Heart left ventricle (tissue), 16 donors: ENCODE measurements at places on chromosomes 6 and 20. TPM values are rescaled to one million over a fixed set of nuclear protein-coding genes. Genes with fewer than 3 reads are reported as not detected.
A peak's percentile ranks its signal among the peaks of the same experiment; 100 is the strongest.

- peaks cover 14% of the 10 kb centered on the region for H3K4me1 ChIP-seq
- H3K27ac ChIP-seq: no peak overlapping the region
- DNase-seq: no peak
- no peaks in the 10 kb centered on the region for H3K27me3 ChIP-seq
- H3K4me3 ChIP-seq: no peak overlapping the region
- H3K36me3 ChIP-seq: no peaks in the 10 kb centered on the region
Measured at GRCh38 chr6:63807056-63807455, 171.5 kb downstream of the PHF3 start.

GRCh38 chr20:30610029-30610693, 647.3 kb upstream of the DEFB115 start:
- H3K4me3 ChIP-seq: no peak overlapping the region
- H3K36me3 ChIP-seq: no peaks in the 10 kb centered on the region
- no peaks in the 10 kb centered on the region for H3K27me3 ChIP-seq

The NSFL1C gene
- total RNA-seq: 64.8 TPM

The GFRAL gene
- total RNA-seq: not detected

- H3K27ac ChIP-seq: no peak overlapping the region
- no peak for DNase-seq
- no peaks in the 10 kb centered on the region for H3K4me1 ChIP-seq
- no peak overlapping the region for H3K4me3 ChIP-seq
- no peaks in the 10 kb centered on the region for H3K36me3 ChIP-seq
Measured at GRCh38 chr6:24339932-24340331, 17.9 kb downstream of the DCDC2 start.

DNA sequence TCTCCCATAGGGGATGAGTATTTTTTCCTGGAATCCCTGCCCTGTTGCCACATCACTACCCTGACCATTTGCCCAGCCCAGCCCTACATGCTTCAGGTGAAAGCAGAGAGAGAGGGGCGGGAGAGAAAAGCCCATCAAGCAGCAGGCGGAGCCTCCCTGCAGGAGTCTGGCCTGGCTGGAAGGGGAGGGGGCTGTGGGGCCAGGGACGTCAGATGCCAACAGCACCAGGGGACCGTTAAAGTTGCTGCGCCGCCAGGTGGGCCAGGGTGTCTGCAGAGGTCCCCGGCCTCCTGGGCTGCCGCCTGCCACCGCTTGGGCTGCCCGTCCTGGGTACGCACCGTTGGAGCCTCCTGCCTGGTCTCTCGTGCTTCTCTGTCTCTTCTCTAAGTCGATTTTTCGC, 757 bp upstream of the R3HDML start:
- no peak overlapping the region for H3K4me3 ChIP-seq
- H3K36me3 ChIP-seq: no peaks in the 10 kb centered on the region
- H3K27me3 ChIP-seq: no peaks in the 10 kb centered on the region
- H3K4me1 ChIP-seq: no peaks in the 10 kb centered on the region
- DNase-seq: no peak

GRCh38 chr20:38806855-38807655, 1.6 kb downstream of the PPP1R16B start:
- peaks cover 2% of the 10 kb centered on the region for H3K4me1 ChIP-seq
- H3K27ac ChIP-seq: peak overlapping the region; percentile 86
- H3K4me3 ChIP-seq: peak overlapping the region; percentile 76
- DNase-seq: no peak
- H3K36me3 ChIP-seq: no peaks in the 10 kb centered on the region

The MRPS18B gene
- 84.2 TPM for total RNA-seq

The HMGCLL1 gene
- total RNA-seq: 0.85 TPM

GRCh38 chr6:148271711-148272439, 70.8 kb upstream of the SASH1 start:
- peak overlapping the region; percentile 53 for H3K27ac ChIP-seq
- peaks cover 5% of the 10 kb centered on the region for H3K27me3 ChIP-seq
- peak overlapping the region; percentile 10 for H3K4me3 ChIP-seq
- no peak for DNase-seq
- no peaks in the 10 kb centered on the region for H3K4me1 ChIP-seq
- no peaks in the 10 kb centered on the region for H3K36me3 ChIP-seq

DNA sequence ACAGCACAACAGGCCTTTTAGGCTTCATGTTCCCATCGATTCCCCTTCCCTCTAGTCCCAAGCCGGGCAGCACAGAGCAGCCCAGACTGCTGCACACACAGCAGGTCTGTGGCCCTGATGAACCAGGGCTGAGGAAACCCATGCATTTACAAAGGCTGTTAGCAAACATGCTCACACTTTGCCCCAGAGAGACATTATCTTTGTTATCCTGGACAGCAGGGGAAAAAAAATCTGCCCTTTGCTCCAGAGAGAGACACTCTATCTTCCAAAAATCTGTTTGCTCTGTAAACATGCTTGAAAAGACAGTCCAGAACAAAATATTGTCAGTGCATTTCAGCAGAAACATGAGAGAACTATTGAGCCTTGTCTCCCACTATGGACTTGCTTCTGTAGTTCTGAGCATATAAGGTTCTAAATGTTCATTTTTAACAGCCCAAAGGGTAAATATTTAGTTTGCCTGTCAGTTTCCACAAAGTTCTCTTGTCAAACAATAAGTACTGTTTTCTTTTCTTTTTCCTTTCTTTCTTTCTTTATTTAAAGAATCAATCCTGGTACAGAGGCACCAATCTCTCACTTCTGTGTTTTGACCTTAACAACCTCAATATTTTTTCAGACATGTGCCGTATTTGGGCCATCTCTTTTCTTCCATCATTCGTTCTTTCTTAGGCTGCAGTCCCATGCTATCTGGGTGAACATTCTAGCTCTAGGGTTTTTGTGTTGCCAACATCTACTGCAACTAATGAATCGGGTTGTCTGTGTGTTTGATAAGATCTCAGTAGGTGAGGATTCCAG, 468.0 kb downstream of the EPM2A start:
- H3K27ac ChIP-seq: no peak overlapping the region
- H3K4me1 ChIP-seq: no peaks in the 10 kb centered on the region
- H3K27me3 ChIP-seq: no peaks in the 10 kb centered on the region
- no peak for DNase-seq
- H3K36me3 ChIP-seq: no peaks in the 10 kb centered on the region

DNA sequence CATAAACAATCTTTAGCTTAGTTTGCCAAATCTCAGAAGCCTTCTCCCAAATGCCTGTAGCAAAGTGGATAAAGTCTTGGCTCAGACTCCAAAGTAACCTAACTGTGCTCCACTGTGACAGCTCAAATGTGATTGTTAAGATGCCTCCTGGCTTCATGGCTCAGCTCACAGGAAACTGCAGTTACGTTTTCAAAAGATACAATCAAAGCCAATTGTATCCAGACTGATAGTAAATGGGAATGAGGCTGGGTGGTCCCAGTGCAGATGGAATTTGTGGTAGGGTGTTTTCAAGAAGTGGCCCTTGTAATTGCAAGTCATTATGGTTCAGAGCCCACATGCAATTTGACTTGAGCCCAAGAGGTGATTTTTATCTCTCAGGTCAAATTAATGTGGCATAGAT, 151.2 kb upstream of the TAB2 start:
- H3K27me3 ChIP-seq: no peaks in the 10 kb centered on the region
- no peak overlapping the region for H3K27ac ChIP-seq
- no peak for DNase-seq
- H3K4me1 ChIP-seq: no peaks in the 10 kb centered on the region

DNA sequence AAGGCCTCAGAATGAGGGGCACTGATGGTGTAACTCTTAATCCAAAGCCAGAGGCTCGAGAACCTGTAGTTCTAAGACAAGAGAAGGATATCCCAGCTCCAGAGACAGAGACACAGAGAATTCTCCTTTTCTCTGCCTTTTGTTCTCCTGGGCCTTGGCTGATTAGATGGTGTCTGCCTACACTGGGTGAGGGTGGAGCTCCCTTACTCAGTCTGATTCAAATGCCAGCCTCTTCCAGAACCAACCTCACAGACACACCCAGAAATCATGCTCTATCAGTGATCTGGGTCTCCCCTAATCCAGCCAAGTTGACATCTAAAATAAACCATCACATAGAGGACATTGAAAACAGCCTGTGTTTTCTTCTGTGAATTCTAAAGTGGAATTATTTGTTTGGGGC, 68.0 kb upstream of the SMIM28 start:
- no peak overlapping the region for H3K27ac ChIP-seq
- no peak overlapping the region for H3K4me3 ChIP-seq
- no peak for DNase-seq
- peaks cover 15% of the 10 kb centered on the region for H3K4me1 ChIP-seq
- H3K36me3 ChIP-seq: no peaks in the 10 kb centered on the region

DNA sequence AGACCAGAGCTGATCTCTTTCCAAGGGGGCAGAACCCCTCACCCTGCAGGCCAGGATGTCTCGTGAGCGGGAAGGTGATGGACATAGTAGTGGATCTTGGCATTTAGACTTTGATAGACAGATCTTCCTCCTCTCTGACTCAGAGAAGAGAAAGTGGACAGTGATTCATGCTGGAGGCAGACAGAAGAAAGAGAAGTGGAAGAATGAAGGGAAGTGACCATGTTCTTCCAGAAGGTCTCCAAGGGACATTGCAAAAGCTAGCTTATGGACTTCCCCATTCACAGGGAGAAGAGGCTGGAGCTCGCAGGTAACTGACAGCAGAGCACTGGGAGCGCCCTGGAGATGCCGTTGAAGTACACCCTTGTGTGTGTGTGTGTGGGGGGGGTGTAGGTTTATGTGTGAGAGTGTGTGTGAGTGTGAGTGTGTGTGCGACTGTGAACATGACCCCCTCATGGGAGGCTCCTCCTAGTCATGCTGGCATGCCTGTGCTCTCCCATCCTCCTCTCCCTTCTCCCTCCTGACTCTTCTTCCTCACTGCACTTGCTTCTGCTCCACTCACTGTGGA, 8.0 kb upstream of the RAET1L start:
- H3K27me3 ChIP-seq: peaks cover 23% of the 10 kb centered on the region
- H3K27ac ChIP-seq: no peak overlapping the region
- H3K4me1 ChIP-seq: peaks cover 9% of the 10 kb centered on the region
- DNase-seq: no peak
- no peak overlapping the region for H3K4me3 ChIP-seq
- H3K36me3 ChIP-seq: no peaks in the 10 kb centered on the region

GRCh38 chr20:52768694-52769093, 203.5 kb upstream of the TSHZ2 start:
- no peaks in the 10 kb centered on the region for H3K36me3 ChIP-seq
- DNase-seq: no peak
- no peak overlapping the region for H3K27ac ChIP-seq

DNA sequence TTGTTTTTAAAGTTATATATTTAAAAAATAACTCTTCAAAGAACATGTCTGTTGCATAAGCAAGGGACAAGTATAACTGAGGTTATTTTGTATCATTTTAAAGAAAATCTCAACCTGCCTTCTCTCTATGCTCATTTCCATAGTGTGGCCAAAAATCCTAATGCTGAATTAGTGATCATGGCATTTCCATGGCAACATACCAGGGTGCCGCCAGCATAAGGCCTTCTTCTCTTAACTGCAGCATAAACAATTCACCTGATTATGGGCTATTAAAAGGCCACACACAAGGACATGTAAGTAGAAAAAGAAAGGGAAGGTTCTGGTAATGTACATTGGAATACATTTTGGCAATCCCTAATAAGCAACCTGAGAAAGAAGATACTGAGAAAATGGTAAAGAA, 95.1 kb upstream of the RNF217 start:
- no peak overlapping the region for H3K27ac ChIP-seq
- no peaks in the 10 kb centered on the region for H3K27me3 ChIP-seq
- H3K4me1 ChIP-seq: no peaks in the 10 kb centered on the region

The CRYBG1 gene
- total RNA-seq: 1.6 TPM

DNA sequence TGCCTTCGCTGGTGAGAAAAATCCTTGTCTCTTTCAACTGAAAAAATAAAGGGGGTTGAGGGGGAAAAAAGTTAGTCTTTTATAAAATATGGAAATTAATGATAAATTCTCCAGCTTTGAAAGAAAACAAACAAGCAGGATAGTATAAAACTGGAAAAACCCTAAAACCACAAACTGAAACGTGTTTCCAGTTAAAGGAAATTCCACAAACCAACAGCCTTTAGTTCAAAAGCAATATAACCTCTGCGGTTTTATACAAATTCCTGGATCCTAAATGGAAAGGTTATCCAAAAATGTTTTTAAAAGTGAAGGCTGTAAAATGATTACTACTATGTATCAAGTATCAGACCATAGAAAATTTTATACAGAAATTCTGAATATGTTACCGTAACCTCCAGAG, 55.6 kb downstream of the BMP5 start:
- no peak for DNase-seq
- no peak overlapping the region for H3K4me3 ChIP-seq
- H3K36me3 ChIP-seq: no peaks in the 10 kb centered on the region
- H3K27me3 ChIP-seq: no peaks in the 10 kb centered on the region
- no peaks in the 10 kb centered on the region for H3K4me1 ChIP-seq

DNA sequence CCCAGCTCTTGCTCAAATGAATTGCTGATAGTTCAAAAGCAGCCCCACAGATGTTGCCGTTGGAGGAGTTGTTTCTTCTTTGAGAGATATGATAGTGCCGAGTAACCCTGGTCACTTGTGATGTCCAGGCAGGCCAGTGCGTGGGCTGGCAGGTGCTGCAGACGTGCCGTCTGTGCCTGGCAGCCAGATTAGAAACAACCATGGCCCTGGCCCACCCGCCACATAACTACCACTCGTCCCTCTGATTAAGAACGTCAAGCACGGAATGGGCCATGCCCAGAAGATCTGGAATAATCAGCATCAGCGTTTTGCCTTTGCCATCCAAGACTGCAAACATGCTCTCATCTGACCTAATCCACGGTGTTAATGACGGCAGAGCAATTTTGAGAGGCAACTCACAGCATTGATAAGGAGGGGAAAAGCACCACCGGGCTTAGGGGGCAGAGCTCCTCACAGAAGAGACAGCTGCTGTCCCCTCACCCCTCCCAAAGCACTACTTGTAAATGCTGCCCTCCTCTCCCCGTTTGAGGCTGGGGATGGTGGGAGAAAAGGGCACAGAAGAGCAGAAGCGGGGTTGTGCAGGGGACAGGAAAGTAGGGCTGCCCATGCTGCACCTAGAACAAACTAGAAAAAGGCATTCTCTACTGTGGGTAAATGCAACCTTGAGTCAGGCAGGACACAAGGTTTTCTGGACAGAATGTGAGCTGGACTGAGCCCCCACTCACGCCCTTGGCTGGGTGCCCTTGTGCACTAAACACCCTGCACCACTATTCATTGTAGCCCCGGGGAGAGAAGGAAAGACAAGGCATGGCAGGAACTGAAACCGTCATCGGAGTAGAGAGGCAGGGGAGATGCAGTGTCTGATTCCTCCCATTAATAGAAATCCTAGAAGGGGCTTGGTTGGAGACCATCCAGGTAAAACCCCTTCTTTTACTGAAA, 5.3 kb upstream of the CPNE5 start:
- H3K4me3 ChIP-seq: peak overlapping the region; percentile 34
- H3K27me3 ChIP-seq: peaks cover under 1% of the 10 kb centered on the region
- H3K4me1 ChIP-seq: peaks cover 9% of the 10 kb centered on the region
- DNase-seq: peak; percentile 36
- H3K36me3 ChIP-seq: no peaks in the 10 kb centered on the region

The ENPP3 gene
- 0.72 TPM for total RNA-seq

The TPX2 gene
- total RNA-seq: 1.6 TPM

The BTNL2 gene
- not detected for total RNA-seq

GRCh38 chr6:156720691-156721685, 56.2 kb upstream of the ARID1B start:
- no peak for DNase-seq
- H3K36me3 ChIP-seq: no peaks in the 10 kb centered on the region
- H3K4me3 ChIP-seq: no peak overlapping the region

- no peak overlapping the region for H3K27ac ChIP-seq
- H3K4me1 ChIP-seq: peaks cover 6% of the 10 kb centered on the region
- H3K36me3 ChIP-seq: no peaks in the 10 kb centered on the region
- no peak for DNase-seq
- H3K4me3 ChIP-seq: no peak overlapping the region
- H3K27me3 ChIP-seq: no peaks in the 10 kb centered on the region
Measured at GRCh38 chr6:21005816-21006570, 471.7 kb downstream of the CDKAL1 start.

- peaks cover 100% of the 10 kb centered on the region for H3K36me3 ChIP-seq
- H3K27me3 ChIP-seq: no peaks in the 10 kb centered on the region
- H3K27ac ChIP-seq: no peak overlapping the region
- peaks cover 14% of the 10 kb centered on the region for H3K4me1 ChIP-seq
Measured at GRCh38 chr20:37228082-37228481, 33.5 kb downstream of the GHRH start.
